C1 segment of cervical spinal cord (tissue), 14 donors: ENCODE measurements at places on chromosomes 1 and 21.

GRCh38 chr1:24308365-24309015 lies 10.7 kb upstream of the GRHL3 start:
- no peak for DNase-seq

DNA sequence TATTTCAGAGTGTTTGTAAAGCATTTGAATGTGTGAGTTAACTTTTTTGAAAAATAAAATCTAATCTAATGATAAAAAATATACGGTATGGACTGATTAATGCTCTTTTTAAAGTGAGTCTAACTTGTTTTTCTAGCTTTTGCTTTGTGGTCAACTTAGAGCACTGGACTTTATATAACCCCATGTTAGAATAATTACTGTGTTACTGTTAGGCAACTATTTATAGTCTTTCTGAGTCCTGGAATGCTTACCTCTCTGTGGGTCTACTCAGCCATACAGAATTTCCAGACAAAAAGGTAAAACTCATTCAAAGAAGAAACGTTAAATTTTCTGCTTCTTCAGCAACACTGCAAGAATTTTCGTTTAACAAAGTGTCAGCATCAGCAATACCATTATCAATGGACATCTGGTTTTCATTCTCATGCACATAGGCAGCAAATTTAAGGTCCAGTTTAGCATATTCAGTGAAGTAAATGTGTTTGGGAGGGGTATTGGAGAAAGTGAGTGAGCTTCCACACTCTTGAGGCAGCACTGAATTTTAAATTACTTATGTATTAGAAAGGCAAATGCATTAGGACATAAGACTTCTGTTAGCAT lies 664.7 kb upstream of the NEGR1 start:
- no peak for DNase-seq

- DNase-seq: peak; percentile 38
These were observed 726.2 kb downstream of the USP25 start for GRCh38 chr21:16455978-16456377.

GRCh38 chr21:33998402-33998801 lies 75.0 kb upstream of the MRPS6 start:
- DNase-seq: no peak

DNA sequence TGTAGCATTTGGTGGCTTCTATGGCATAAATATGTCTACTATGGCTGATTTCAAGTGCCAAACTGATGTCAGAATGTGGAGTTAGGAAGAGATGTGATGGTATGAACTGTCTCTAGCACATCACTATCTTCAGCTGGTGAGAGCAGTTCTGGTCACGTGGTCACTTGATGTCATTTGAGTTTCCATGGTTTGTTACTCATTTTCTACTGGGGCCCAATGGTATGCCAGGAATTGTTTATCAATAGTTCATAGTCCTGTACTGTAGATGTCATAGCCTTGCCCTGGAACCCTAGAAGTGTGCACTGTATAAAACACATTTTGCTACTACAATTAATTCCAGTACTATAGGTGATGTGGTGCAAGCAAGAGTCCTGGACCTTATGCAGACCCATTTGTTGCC lies 153.7 kb downstream of the PDE4B start:
- DNase-seq: no peak

DNA sequence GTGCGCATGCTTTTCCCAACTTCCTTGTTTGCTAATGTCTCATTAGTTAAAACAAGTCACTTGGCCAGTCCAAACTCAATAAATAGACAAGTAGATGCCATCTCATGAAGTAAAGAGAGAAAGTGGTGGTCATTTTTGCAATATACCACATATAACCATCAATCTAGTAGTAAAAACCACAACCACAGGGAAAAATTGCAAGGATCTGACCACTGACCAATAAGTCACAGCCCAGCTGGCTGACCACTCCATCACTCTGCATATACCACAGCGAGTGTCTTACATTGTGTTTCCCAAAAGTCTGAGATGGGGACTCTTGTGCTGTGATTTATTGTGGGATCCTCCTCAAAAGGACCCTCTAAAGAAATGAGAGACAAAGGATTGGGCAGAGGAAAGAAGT lies 76.0 kb downstream of the FH start:
- no peak for DNase-seq

GRCh38 chr1:7928247-7928646 lies 12.4 kb downstream of the TNFRSF9 start:
- DNase-seq: no peak
